ENCODE measurements at places on chromosomes 7 and 10.

DNA sequence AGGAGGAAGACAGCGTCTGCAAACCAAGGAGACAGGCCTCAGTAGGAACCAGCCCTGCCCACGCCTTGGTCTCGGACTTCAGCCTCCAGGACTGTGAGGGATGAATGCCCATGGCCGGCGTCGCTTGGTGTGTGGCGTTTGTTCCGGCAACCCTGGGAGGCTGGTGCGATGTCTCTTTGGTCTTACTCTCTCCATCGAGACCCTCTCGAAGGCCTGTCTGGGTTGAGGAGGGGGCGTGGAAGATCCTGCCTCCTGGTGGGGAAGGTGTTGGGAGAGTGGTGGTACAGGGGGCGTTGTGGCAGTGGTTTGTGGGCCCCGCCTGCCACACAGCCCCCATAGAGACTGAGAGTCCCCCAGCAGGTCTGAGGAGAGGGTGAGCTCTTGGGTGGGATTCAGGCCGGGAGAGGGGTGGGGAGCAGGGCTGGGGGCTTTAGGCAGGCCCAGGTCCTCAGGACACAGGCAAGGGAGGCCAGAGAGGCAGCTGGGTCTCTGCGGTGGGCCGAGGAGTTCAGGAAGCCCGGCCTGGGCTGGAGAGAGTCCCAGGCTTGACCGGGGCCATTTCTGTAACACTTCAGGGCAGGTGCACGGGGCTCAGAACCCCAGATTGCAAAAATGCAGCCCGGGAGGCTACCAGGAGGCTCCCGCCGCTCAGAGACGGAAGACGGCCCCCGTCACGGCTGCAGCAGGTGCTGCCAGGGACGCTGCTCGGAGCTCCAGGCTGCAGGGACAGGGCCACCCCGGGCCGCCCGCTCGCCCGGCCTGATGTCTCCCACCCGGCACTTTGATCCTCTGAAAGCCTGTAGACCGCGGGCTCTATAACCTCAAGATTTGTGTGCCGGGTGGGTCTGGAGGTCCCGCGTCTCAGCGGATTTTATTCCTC lies 33.8 kb upstream of the PSMG3 start:
- DNase-seq, result no peak

DNA sequence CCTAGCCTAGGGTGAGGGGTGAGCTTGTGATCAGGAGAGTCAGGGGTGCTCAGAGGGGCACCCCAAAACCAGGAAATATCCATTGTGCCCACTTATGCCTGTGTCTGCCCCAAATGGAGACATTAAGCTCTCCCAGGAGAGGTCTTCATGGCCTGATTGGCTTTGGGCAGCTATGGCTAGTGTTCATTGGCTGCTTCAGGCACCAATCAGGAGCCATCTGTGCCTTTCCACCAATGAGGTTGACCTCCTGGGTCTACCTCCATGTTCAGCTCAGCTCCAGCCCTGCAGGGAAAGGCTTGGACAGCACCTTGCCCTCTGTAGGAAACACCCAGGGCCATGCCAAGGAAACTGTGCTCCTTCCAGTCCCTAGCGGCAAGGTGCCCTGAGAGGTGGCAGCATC lies 23.9 kb upstream of the HSPB1 start:
- no peak for DNase-seq

DNA sequence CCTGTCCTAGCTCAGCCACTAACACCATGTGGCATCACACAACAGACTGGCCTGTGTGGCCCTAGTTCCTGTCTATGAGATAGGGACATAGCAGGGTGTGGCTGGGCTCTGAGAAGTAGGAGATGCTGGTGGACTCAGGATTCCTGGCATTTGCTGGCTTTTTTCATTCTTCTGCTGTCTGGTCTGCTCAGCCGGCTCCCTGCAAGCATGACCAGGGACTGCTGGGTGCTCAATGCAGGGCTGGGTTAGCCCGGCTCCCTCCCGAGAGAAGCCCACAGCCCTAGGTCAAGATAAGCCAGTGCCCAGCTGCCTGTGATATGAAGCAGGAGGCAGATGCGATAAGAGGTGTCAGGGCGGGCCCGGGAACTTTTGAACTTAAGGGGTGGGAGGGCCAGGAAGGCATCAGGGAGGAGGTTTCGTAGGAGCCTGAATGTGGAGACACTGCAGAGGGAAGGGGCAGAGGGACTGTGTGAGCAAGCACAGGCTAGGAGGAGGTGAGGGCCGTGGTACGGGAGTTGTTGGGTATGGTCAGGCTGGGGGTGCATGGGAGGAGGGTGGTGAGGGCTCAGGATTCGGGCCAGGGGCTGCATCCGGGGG lies 3.5 kb downstream of the AQP1 start:
- no peak for DNase-seq

DNA sequence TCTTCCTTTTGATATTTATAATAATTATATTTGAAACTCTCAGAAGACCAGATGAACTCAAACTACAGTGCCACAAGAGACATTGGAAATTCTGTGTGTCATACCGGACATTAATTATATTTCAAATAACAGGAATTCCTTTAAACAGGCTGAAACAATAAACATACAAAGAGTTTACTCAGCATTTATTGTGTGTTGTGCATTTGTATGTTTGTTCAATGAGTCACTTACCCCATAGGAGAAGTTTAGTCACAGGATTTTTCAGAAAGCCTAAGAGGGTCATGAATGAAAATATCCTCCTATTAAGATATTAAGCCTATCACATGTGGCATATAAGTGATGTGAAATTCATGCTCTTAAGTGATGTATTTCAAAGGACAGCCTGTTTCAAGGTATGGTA lies 566.8 kb downstream of the CNTNAP2 start:
- no peak for DNase-seq

- DNase-seq, result no peak
Observed at GRCh38 chr10:124305131-124305530, 113.6 kb downstream of the OAT start.

DNA sequence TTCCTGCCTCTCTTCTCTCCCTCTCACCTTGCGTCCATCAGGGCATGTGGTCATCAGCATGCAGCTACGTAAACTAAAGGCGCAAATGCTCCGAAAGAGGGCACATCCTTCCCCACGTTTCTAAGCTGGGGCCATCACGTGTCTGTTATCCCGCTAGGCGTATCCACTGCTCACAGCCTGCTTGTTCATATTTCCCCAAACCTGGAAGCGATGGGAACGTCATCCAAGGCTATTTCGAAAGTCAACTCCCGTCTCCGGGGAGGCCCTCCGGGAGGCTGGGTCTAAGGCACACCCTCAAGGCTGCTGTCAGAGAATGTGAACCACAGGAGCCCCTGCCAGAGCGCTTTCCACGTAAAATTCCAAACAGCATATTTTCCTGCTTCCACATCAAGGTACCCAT lies 199.2 kb downstream of the DIP2C start:
- DNase-seq, result no peak

- DNase-seq, result no peak
Observed at GRCh38 chr7:23208316-23208715, 26.5 kb downstream of the NUP42 start.

DNA sequence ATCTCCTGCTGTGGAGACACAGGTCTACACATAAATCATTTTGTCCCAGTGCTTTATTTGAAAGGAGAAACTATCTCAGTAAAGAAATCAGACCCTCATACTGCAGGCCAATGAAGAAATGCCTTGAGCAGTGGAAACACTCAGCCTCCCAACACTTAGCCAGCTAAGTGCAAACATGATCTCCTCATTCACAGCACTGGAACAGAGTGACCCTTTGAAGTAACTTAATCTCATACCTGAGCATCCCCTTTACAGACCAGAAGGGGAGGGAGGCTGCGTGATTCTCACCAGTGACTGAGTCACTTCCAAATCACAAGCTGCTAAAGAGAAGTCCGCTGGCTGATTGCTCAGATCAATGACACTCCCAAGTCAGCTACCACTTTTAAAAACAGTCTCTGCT lies 4.5 kb downstream of the CHST15 start:
- DNase-seq, result no peak

DNA sequence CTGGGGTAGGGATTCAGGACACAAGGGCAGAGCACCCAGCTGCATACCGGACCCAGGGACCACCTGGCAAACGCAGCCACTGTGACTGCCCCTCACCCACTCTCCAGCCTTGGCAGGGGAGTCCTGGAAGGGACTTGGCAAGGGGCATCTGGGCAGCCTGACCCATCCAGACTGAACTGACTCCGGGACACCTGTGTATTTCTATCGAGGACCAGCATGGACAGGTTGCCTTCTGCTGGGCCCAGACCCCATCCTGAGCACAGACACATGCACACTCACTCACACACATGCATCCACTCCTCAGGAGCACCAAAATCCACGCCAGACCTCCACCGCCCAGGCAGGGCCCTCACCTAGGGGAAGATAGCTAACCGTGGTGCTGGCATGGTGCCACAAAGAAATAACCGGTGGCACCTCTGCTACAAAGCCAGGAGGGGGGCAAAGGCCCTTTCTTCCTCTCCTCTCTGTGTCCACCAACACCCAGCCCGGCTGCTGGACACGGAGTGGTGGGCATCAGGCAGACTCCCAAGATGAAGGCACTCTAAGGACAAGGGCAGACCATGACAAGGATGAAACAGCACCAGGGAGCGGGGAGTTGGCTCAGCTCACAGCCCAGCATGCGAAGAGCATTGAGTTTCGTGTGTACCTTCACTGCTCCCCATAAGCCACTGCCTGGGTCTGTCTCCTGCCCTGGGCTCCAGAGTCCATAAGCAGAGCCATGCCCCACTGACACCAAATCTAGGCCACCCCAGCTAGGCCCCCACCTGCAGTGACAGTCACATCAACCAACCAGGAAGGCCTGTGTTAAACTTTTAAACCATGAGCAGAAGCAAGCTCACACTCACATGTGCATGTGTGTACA lies 35.3 kb downstream of the KCNH2 start:
- DNase-seq, result no peak

GRCh38 chr10:109915566-109915965 lies 7.7 kb downstream of the XPNPEP1 start:
- no peak for DNase-seq

Data from cortex of kidney (tissue), 1 donor.